ENCODE measurements at places on chromosomes 12 and 14. TPM values are rescaled to one million over a fixed set of nuclear protein-coding genes. Genes with fewer than 3 reads are reported as not detected.

The LTBP2 gene
- 10.4 TPM for total RNA-seq

DNA sequence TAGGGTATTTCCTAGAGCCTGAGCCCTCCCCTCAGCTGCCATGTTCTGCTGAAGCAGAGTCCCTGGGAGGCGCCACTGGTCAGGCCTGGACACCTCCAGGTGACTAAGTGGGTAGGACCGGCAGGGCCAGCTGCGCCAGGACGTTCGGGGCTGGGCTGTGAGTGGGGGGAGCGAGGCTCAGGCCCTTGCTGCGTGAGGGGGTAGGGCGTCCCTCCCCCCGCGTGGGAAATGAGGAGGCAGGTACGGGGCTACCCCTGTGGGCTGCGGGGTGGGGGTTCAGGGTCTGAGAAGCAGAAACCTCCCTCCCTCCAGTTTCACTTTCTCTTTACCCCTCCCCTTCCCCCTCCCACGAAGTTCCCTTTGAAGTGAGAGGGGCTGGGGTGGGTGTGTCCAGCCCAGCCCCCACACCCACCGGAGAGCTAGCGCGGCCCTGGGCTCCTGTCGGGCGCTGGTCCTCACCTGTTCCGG, 22.1 kb upstream of the KIF26A start:
- H3K27ac ChIP-seq: no peak overlapping the region
- no peaks in the 10 kb centered on the region for H3K4me1 ChIP-seq
- DNase-seq: peak; percentile 47
- peaks cover 7% of the 10 kb centered on the region for H3K27me3 ChIP-seq
- H3K4me3 ChIP-seq: peak overlapping the region; percentile 41

- H3K27ac ChIP-seq: peak overlapping the region; percentile 9
- H3K4me1 ChIP-seq: no peaks in the 10 kb centered on the region
- H3K36me3 ChIP-seq: no peaks in the 10 kb centered on the region
Measured at GRCh38 chr14:105153331-105153731, 15.2 kb downstream of the JAG2 start.

DNA sequence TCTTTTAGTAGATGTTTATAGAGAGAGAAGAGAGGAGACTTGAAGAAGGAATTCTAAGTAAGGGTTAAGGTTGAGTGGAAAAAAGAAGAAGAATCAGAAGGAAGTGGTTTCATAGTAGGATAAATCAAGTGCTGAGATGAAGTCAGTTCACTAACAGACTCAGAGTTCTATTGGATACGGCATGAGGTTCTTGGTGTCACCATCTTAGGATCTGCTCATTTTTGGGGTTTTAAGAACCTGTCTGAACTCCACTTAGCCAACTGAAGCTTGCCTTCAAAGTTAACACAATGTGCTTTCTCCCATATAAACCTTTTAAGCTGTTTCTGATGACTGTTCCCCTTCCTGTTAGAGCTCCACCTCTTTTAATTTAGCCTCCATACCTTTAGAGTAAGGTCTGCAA, 152.6 kb downstream of the PRKCH start:
- H3K4me3 ChIP-seq: no peak overlapping the region
- no peak overlapping the region for H3K27ac ChIP-seq
- DNase-seq: no peak
- peaks cover 36% of the 10 kb centered on the region for H3K4me1 ChIP-seq
- no peaks in the 10 kb centered on the region for H3K36me3 ChIP-seq

The LAG3 gene
- 1.3 TPM for total RNA-seq

The ST8SIA1 gene
- total RNA-seq: 4.7 TPM

- H3K27me3 ChIP-seq: no peaks in the 10 kb centered on the region
- H3K36me3 ChIP-seq: peaks cover 23% of the 10 kb centered on the region
- no peak for DNase-seq
- peaks cover 6% of the 10 kb centered on the region for H3K4me1 ChIP-seq
Measured at GRCh38 chr12:48696626-48697025, 14.6 kb upstream of the KANSL2 start.

The SDR9C7 gene
- not detected for total RNA-seq

- no peaks in the 10 kb centered on the region for H3K4me1 ChIP-seq
- H3K27ac ChIP-seq: no peak overlapping the region
- H3K4me3 ChIP-seq: no peak overlapping the region
- DNase-seq: no peak
- peaks cover 4% of the 10 kb centered on the region for H3K36me3 ChIP-seq
- H3K27me3 ChIP-seq: no peaks in the 10 kb centered on the region
Measured at GRCh38 chr12:64061868-64062375, 160.2 kb downstream of the KICS2 start.

The KRT79 gene
- total RNA-seq: not detected

GRCh38 chr12:90925562-90925961, 29.4 kb downstream of the CCER1 start:
- H3K36me3 ChIP-seq: no peaks in the 10 kb centered on the region
- H3K27me3 ChIP-seq: no peaks in the 10 kb centered on the region
- H3K4me1 ChIP-seq: no peaks in the 10 kb centered on the region
- H3K27ac ChIP-seq: no peak overlapping the region
- DNase-seq: no peak

DNA sequence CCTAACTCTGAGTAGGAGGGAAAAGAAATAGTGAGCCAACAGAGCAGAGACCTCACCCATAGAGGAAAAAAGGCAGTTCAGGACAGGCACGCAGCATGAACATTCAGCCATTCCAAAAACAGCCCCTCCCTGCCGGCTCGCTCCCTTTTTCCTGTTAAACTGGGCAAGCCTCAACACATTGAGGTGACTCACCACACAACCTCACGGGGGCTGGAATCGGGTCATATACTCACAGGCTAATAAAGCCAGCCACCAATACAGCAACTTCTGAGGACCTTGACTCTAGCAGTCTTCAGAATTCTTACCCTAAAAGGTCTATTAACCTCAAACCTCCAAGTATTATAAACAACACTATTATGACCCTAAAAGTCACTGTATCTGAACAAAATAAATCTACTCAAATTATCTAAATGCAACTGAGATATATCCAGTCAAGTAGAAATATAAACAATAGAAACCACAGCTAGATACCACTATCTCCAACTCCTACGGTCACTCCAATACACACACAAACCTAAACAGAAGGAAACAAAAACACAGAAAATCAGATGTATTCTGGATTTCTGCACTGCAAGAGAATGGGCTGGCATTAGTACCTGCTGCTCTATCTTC, 6.3 kb downstream of the YBX3 start:
- no peak overlapping the region for H3K4me3 ChIP-seq
- peaks cover 11% of the 10 kb centered on the region for H3K4me1 ChIP-seq
- peak; percentile 77 for DNase-seq
- H3K36me3 ChIP-seq: peaks cover 29% of the 10 kb centered on the region
- H3K27me3 ChIP-seq: no peaks in the 10 kb centered on the region

- H3K4me3 ChIP-seq: no peak overlapping the region
- H3K27ac ChIP-seq: no peak overlapping the region
- H3K36me3 ChIP-seq: no peaks in the 10 kb centered on the region
- H3K27me3 ChIP-seq: no peaks in the 10 kb centered on the region
- no peak for DNase-seq
Measured at GRCh38 chr14:23020143-23021128, 10.5 kb upstream of the C14orf93 start.

DNA sequence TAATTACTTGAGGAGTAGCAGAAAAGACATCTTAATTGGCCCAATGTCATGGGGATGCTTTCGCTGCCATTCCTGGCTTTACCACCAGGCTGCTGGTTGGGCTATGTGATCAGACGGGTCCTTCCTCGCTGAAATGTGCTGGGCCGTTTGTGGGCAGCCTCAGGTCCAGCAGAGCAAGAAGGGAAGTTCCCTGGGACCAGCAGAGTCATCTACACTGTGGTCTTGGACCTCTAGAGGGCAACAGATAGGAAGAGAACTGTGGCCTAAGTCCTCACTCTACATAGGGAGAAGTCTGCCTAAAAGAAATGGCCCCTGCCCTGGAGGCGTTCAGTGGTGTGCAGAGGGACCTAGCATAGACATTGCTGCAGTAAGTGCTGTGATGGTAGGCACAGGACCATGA, 10.9 kb downstream of the EVL start:
- DNase-seq: no peak
- peaks cover 15% of the 10 kb centered on the region for H3K4me1 ChIP-seq
- H3K36me3 ChIP-seq: no peaks in the 10 kb centered on the region
- no peak overlapping the region for H3K4me3 ChIP-seq
- no peaks in the 10 kb centered on the region for H3K27me3 ChIP-seq

GRCh38 chr14:58832095-58832521, 194.3 kb downstream of the DACT1 start:
- H3K4me3 ChIP-seq: no peak overlapping the region
- H3K27me3 ChIP-seq: no peaks in the 10 kb centered on the region
- no peaks in the 10 kb centered on the region for H3K4me1 ChIP-seq
- no peaks in the 10 kb centered on the region for H3K36me3 ChIP-seq
- no peak for DNase-seq
- H3K27ac ChIP-seq: no peak overlapping the region

DNA sequence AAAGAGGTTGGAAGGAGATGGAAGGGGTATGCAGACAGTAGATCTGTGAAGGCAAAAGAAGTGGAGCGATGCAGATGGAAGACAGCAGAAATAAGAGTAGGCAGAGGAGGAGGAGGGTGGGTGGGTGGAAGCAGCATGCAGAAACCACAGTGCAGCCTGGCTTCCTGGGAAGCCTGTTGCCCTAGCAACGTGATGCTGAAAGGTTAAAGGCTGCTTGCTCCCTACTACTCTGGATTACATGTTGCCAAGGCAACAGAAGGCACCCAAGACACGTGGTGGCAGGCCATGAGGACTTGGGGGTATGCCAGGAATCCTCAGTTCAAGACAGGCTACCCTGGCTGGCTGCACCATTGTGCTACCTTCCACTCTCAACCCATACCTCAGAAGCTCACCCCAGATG, 129.6 kb downstream of the GRIN2B start:
- H3K4me3 ChIP-seq: no peak overlapping the region
- no peak overlapping the region for H3K27ac ChIP-seq
- H3K36me3 ChIP-seq: no peaks in the 10 kb centered on the region
- DNase-seq: peak; percentile 41
- no peaks in the 10 kb centered on the region for H3K4me1 ChIP-seq

The PLEKHD1 gene
- 0.25 TPM for total RNA-seq

The SP1 gene
- total RNA-seq: 126 TPM

DNA sequence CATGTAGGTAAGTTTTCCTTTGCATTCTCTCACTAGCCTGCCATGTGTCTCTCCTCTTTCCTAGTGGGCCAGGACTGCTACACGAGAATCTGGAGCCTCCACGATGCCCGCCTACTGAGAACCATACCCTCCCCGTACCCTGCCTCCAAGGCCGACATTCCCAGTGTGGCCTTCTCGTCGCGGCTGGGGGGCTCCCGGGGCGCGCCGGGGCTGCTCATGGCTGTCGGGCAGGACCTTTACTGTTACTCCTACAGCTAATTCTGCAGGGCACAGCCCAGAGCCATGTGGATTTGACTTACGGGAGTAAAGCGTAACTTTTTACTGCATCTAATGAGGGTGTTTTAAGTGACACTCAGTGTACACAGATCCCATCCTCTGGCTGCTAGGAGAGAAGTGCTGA, 32.3 kb downstream of the DCAF4 start:
- H3K36me3 ChIP-seq: no peaks in the 10 kb centered on the region
- no peaks in the 10 kb centered on the region for H3K27me3 ChIP-seq
- H3K27ac ChIP-seq: no peak overlapping the region
- DNase-seq: no peak
- H3K4me3 ChIP-seq: no peak overlapping the region

The FAM222A gene
- 3.7 TPM for total RNA-seq

- no peak overlapping the region for H3K27ac ChIP-seq
- no peak for DNase-seq
- H3K27me3 ChIP-seq: no peaks in the 10 kb centered on the region
Measured at GRCh38 chr12:27534060-27534764, 10.2 kb downstream of the PPFIBP1 start.

The CEP170B gene
- 42.4 TPM for total RNA-seq

The COQ10A gene
- total RNA-seq: 14.5 TPM

The ASB2 gene
- total RNA-seq: 3.7 TPM

DNA sequence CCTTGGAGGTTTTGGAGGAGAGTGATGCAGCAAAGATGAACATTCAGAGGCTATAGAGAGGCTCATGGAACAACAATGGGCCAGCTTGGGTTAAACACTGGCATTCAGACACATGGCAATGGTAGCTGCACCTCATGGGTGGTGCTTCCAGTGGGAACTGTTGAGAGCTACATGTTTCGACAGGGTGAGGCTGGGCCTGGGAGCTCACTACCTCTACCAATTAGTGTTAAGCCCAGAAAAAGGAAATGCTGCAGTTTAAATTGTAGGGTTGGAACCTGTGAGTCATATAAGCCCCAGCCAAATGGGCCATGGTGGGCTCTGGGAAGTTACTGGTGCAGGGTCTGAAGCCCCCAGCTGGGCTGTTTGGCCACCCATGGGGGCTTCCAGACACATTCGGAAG, 279.7 kb downstream of the ZFP36L1 start:
- no peaks in the 10 kb centered on the region for H3K36me3 ChIP-seq
- no peaks in the 10 kb centered on the region for H3K27me3 ChIP-seq
- H3K27ac ChIP-seq: no peak overlapping the region
- DNase-seq: no peak

DNA sequence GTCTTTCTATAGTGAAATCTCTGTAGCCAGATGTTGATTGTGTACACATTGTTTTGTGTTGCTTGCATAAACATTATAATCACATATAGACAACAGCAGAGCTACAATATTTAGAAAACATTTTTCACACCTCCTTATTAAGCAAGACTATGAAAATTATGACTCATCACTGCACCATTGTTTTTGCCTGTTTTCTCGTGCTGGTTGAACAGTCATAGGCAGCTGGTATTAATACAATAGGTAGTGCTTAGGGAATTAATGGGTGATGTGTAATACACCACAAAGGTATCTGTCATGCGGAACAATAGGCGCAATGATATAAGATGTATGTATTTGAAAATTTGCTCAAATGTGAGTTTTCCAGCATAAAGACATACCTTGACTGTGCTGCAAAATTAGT, 449.3 kb downstream of the FOXG1 start:
- H3K4me1 ChIP-seq: no peaks in the 10 kb centered on the region
- no peaks in the 10 kb centered on the region for H3K27me3 ChIP-seq
- no peak overlapping the region for H3K27ac ChIP-seq
- DNase-seq: no peak

The TNFAIP2 gene
- total RNA-seq: 301 TPM

DNA sequence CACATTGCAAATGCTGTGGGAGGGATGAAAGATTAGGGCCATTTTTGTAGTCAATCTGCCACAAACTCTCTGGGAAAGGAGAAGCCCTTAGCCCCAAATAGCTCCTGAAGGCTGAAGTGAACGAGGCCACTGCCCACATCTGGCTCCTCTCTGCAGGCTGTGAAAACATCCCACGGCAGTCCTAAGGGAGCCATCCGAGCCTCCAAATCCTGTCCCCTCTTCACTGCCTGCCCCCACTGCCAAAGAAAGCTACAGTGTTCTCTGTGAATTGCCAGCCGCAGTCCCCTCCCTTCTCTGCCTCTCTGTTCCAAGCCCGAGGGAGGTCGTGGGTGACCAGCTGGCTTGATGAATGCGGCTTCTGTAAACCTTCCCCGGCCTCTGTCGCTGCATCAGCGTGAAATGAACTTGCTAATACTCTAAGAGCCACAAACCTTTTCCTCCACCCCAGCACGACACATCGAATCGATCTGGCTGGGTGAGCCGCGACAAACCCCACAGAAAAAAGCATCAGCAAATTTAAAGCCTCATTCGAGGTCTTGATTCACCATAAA, 180.7 kb upstream of the NRXN3 start:
- H3K27ac ChIP-seq: peak overlapping the region; percentile 45
- H3K27me3 ChIP-seq: no peaks in the 10 kb centered on the region
- H3K4me1 ChIP-seq: no peaks in the 10 kb centered on the region
- DNase-seq: peak; percentile 48
- no peak overlapping the region for H3K4me3 ChIP-seq
- no peaks in the 10 kb centered on the region for H3K36me3 ChIP-seq

The TMPRSS12 gene
- total RNA-seq: not detected

GRCh38 chr14:60326274-60326673, 77.3 kb downstream of the PPM1A start:
- H3K27ac ChIP-seq: no peak overlapping the region
- H3K36me3 ChIP-seq: no peaks in the 10 kb centered on the region
- no peak overlapping the region for H3K4me3 ChIP-seq
- H3K27me3 ChIP-seq: no peaks in the 10 kb centered on the region
- peaks cover 3% of the 10 kb centered on the region for H3K4me1 ChIP-seq
- no peak for DNase-seq
